Activated CD4-positive, alpha-beta T cell treated with anti-CD3 and anti-CD28 coated beads, Interleukin-2, amount 10 ng/mL, durations not matched to agents 24 days and 14 days (primary cell): ENCODE measurements at places on chromosomes 7 and 10. TPM values are rescaled to one million over a fixed set of nuclear protein-coding genes. Genes with fewer than 3 reads are reported as not detected.

PRSS37 gene
- not detected in 2 replicates for total RNA-seq

C7orf33 gene
- not detected in 2 replicates for total RNA-seq

GIMAP4 gene
- total RNA-seq: 61.1 and 62.7 TPM in 2 replicates

CPN1 gene
- total RNA-seq: not detected in 2 replicates

CNPY1 gene
- not detected in 2 replicates for total RNA-seq

CLDN3 gene
- total RNA-seq: not detected in 2 replicates
